ENCODE measurements at places on chromosomes 4 and X.
A peak's percentile ranks its signal among the peaks of the same experiment; 100 is the strongest.

DNA sequence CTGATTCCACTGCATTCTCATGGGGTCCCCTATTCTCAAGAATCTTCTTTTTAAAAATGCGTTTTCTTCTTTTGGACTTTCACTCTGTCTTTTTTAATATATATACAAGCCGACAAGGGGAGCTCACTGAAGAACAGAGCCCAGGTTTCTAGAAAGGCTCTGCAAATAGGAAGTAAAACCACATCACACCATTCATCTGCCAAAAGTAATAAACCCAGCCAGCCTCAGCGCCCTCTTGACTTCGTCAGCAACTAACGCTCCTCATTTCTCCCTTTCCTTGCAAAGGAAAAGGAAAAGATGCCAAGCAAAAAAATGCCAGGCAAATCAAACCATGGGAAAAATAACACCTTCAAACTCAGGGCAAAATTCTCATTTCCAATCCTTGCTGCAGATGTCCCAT lies 136.4 kb downstream of the HHIP start:
- DNase-seq: no peak

GRCh38 chrX:134374910-134375309 lies 85.1 kb upstream of the HPRT1 start:
- no peak for DNase-seq

GRCh38 chr4:36785973-36786372 lies 458.6 kb upstream of the NWD2 start:
- no peak for DNase-seq

DNA sequence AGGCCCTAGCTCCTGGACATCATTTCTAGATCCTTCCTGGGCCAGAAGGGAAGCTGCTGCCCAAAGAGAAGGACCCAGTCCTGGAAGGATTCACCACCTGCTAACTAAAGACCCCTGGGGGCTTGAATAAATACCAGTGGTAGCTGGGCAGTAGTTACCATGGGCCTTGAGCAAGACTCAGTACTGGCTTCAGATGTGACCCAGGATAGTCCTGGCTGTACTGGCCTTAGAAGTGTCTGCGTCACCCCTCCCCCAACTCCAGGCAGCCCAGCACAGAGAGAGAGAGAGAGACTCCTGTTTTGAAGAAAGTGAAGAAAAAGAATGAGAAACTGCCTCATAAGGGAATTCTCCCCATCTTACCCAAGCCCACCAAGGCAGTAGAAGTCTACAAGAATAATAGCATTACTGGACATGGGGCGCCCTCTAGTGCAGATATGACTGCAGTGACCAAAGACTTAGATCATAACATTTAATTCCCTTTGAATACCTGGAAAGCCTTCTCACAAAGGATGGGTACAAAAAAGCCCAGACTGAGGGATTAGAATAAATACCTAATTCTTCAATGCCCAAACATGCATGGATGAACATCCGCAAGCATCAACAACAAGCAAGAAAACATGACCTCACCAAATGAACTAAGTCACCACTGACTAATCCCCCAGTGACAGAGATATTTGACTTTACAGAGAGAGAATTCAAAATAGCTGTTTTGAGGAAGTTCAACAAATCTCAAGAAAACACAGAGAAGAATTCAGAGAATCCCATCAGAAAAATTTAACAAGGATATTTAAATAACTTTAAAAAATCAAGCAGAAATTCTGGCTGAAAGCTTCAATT lies 171.8 kb downstream of the HNRNPD start:
- peak; percentile 1 for DNase-seq

GRCh38 chrX:121208563-121208962 lies 161.2 kb downstream of the GLUD2 start:
- no peak for DNase-seq

- no peak for DNase-seq
Measured at GRCh38 chr4:109065006-109065405, 237.5 kb downstream of the COL25A1 start.

- no peak for DNase-seq
Measured at GRCh38 chr4:168361365-168362024, 42.9 kb upstream of the DDX60 start.

DNA sequence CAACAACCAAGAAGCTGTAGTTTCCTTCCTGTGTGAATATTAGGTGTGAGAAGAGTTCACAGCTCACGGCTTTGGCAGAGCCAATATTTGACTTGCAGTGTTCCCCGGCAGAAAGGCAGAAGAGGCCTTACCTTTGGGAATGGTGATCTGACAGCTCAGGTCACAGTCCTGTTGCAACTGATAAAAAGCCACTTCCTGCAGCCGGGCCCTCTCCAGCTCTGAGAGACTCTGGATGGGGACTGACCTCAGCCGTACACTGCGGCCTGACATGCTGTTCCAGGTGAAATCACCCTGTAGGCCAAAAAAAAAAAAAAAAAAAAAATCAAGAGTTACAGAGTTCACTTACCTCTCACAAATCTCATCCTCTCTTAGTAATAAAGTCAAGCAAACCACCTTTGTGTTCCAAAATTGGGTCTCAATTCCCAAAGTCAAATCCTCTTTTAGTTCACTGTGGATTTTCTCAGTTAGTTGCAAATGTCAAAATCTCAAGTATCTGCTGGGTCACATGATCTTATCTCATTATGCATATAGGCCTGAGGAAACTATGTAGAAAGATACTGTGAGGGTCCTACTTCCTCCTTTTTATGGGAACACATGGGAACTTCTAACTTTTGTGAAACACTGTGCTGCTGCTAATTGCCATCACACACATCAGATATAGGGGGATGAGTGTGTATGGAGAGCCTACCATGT lies 38.6 kb upstream of the AMELX start:
- no peak for DNase-seq

GRCh38 chr4:40056716-40057585 lies at the start of gene N4BP2:
Gene N4BP2 (plus strand): TSS chr4:40056850. CDS start chr4:40097341, 40,491 bp downstream.
- DNase-seq: peak; percentile 42

GRCh38 chr4:865572-865971 lies 39.6 kb upstream of the CPLX1 start:
- DNase-seq: no peak

DNA sequence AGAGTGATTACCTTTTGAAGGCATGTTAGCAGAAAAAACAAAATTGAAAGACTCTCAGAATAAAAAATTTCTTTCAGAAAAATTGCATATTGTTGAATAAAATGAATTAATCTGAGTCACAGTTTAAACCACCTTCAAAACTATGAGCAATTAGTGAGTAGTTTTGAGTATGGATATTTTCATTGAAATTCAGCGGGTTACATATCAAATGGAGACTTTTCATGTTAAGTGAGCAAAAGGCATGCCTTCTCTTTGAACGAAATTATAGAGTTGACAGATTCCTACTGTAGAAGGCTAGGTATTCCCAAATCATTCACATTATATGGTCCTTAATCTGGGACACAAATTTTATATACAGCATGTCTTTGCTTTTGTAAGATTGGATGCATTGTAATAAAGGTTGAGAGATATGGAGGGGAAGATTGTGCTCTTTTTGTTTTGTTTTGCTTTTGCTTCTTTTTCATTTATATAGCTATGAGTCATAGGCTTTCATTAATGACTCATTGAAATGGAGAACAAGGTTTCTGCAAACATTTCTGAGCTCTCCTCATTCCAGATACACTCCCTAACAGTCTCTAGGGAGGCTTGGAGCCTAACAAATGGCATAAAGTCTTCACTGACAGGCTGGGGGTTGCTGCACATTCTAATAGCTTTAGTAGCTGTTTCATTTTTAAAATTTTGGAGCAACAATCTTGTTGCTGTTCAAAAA lies 21.6 kb downstream of the PCDH18 start:
- no peak for DNase-seq

GRCh38 chr4:113623274-113623894 lies 138.2 kb downstream of the CAMK2D start:
- no peak for DNase-seq

GRCh38 chr4:147207911-147208310 lies 262.2 kb upstream of the TTC29 start:
- DNase-seq: no peak

GRCh38 chr4:51853027-51853682 lies 10.2 kb downstream of the DCUN1D4 start:
- DNase-seq: no peak

GRCh38 chrX:148942754-148943153 lies 442.3 kb downstream of the AFF2 start:
- DNase-seq: no peak

DNA sequence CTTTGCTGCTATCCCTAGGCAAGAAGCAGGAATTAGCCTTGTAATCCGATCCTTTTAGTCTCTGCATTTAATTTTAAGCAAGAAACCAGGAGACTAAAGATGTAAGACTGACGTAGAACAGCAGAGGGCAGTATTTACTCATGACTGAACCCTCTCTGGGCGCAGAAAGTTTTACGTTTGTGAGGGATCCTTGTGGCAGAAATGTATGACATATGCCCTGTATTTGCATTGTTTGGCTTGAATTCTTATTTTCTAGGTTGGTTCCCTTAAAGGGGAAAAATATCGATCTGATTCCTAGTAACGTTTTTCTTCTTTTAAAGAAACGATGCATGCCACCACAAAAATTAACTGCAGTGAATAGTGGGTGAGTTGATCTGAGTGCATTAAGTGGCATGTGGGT lies 1.3 kb upstream of the FAT4 start:
- DNase-seq: no peak

- DNase-seq: no peak
Measured at GRCh38 chr4:8838296-8838960, 33.2 kb downstream of the HMX1 start.

DNA sequence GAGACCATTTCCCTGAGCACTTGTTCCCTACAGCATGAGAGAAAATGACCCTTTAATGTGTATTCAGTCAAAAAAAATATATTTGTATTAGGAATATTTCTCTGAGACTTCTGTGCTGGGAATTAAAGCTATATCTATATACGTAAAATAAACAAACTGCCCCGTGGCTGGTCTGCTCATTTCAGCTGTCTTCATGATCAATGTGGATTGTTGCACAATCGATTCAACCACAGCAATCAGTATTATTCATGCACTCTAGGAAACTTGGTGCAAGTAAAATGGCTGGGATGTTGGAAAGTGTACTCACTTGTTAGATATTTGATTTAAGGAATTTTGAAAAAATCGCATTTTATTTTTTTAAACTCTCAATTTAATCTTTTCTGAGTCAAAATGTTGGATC lies 307.9 kb upstream of the ZFP42 start:
- DNase-seq: no peak

DNA sequence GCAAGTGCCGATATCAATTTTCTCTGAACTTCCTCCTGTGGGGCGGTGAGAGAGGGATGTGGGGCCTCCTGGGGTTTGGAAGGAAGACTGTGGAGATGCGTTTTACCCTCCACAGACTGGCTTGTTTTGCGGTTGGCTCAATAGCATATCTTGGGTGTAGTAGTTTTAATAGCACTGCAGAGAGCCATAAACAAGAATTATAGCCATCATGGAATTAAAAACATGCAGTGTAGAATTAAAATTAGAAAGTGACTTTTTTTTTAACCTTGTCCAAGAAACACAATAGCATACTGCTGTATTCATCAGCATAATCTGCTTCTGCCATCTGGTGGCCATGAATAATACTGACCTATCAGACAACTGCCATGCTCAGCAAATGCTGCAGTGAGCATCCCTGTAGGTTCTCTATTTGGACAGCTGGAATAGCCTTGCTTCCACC lies 47.3 kb upstream of the SCML1 start:
- no peak for DNase-seq

DNA sequence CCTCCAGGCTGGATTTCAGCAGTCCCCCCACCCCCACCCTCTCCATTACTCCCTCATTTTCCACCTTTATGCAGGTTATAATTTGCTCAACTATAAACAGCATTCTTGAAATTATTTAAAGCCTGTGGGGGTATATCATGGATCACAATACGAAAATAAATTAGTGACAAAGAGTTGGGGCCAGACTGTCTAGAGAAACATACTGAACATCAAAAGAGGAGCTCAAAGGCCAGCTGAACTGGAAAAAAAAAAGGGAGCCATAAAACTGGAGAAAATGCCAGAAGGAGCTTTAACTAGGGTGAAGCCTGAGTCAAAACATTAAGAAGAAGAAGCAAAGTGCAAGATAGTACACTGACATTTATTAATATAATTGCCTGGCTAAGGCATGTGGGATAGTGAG lies 137.8 kb downstream of the ANTXR2 start:
- no peak for DNase-seq

GRCh38 chr4:178745203-178745602 lies 1303.0 kb upstream of the AGA start:
- DNase-seq: no peak

DNA sequence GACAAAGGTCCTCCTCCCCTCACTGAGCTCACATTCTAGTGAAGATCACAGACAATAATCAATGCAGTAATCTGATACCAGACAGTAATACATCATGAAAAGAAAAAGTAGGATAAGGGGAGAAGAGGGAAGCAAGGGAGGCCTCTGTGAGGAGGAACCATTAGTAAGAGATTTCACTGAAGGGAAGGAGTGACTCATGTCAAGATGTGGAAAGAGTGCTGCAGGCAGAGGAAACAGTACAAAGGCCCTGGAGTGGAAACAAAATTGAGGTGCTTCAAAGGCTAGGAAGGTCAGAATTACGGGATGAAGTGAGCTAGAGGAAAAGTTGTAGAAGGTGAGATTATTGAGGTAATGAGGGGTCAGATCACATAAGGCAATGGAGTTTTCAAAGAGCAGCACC lies 38.1 kb downstream of the LAMTOR3 start:
- DNase-seq: no peak

- no peak for DNase-seq
Measured at GRCh38 chr4:116866106-116866505, 219.3 kb downstream of the TRAM1L1 start.

- DNase-seq: no peak
Measured at GRCh38 chr4:106194801-106195200, 121.2 kb downstream of the TBCK start.

GRCh38 chr4:39525822-39526690 lies 1.2 kb downstream of the UGDH start:
- DNase-seq: no peak

DNA sequence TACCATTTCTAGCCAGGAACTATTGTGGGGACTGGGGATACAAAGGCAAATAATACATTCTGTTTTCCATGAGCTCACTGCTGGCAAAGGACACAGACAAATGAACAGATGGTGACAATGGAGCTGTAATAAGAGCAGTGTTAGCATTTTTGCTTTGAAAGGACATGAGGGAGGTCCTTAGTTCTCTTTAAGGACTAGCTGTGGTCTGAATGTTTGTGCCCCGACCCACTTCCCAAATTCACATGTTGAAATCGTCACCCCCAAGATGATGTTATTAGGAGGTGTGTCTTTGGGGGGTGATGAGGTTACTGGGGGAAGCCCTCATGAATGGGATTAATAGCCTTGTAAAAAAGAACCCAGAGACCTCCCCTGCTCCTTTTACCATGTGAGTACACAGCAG lies 30.3 kb downstream of the CCNG2 start:
- no peak for DNase-seq

- no peak for DNase-seq
Measured at GRCh38 chrX:39725928-39726619, 371.7 kb downstream of the BCOR start.

GRCh38 chr4:147354237-147354636 lies 126.7 kb upstream of the EDNRA start:
- no peak for DNase-seq

DNA sequence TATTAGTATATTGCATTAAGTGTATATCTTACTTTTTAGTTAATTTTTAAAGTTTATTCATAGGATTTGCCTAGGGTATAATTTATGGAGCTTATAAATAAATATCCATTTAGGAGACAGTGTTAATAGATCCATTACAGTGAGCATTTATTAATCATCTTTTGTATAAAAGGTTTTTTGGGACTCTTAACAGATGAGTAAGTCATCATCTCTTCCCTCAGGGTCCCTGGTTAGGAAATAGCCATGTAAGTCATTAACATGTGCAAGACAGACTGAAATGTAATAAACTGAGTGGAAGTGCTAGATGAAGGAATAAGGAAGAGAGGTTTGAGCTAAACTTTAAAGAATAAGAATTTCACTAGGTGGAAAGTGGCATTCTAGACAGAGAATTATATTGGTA lies 69.2 kb downstream of the PAQR3 start:
- DNase-seq: no peak
